Neural crest cell (in vitro differentiated cells): ENCODE measurements at places on chromosomes 5 and 9. TPM values are rescaled to one million over a fixed set of nuclear protein-coding genes. Genes with fewer than 3 reads are reported as not detected.

MARVELD2 gene
- 0.36 and 0.68 TPM in 2 replicates for total RNA-seq

GRCh38 chr5:126403876-126404275 is 19.3 kb upstream of the GRAMD2B start:
- H3K4me1 ChIP-seq: peaks cover 8% of the 10 kb centered on the region
- peaks cover 5% of the 10 kb centered on the region for H3K36me3 ChIP-seq
- H3K27me3 ChIP-seq: no peaks in the 10 kb centered on the region
- peak overlapping the region; percentile 1 for H3K27ac ChIP-seq

GRCh38 chr5:109705596-109705995 is 15.9 kb downstream of the MAN2A1 start:
- H3K4me1 ChIP-seq: peaks cover 6% of the 10 kb centered on the region
- H3K4me3 ChIP-seq: no peak overlapping the region
- H3K36me3 ChIP-seq: peaks cover 11% of the 10 kb centered on the region
- no peaks in the 10 kb centered on the region for H3K27me3 ChIP-seq

PDE6A gene
- not detected in 2 replicates for total RNA-seq

DNA sequence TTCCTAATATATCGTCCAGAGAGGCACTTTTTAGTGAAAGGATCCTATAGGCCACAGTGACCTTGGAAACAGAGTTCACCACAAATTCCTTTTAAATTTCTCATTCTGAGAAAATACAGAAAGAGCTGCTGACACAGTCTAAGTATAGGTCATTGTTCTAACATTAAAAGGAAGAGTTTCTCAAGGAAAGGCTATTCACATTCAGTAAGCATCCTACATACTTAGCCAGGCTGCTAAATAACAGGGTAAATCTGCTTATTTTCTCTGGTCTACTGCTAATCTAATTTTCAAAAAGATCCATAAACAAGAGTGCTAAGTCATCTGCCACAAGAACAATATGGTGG is 313.7 kb downstream of the PDE4D start:
- peak overlapping the region; percentile 5 for H3K27ac ChIP-seq
- DNase-seq: no peak
- peaks cover 33% of the 10 kb centered on the region for H3K4me1 ChIP-seq
- H3K36me3 ChIP-seq: no peaks in the 10 kb centered on the region
- no peaks in the 10 kb centered on the region for H3K27me3 ChIP-seq

DNA sequence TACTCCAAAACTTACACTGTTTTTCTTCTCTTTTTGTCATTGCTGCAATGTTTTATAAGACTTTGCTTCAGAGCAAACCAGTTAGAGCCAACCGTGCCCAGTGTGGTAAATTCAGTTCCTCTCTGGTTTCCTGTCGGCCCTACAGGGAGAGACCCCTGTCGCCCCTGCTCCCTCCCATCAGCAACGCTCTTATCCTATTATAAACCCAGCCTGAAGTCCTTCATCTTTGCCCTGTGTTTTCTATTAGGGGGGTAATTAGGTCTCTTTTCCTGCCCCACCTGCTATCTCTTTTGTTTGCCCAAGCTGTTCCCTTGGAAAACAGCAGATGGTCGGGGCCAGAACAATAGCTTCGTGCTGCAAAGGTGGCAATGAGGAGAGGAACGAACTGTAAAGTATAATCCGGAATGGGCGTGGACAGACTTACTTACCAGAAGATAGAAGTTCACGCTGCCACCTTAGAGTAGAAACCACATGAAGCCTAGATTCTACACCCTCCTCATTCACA is 21.4 kb upstream of the OTULINL start:
- no peaks in the 10 kb centered on the region for H3K27me3 ChIP-seq
- H3K4me3 ChIP-seq: no peak overlapping the region
- no peak overlapping the region for H3K27ac ChIP-seq
- DNase-seq: no peak
- H3K4me1 ChIP-seq: no peaks in the 10 kb centered on the region

FRMD3 gene
- 1.4 and 2.3 TPM in 2 replicates for total RNA-seq

DNA sequence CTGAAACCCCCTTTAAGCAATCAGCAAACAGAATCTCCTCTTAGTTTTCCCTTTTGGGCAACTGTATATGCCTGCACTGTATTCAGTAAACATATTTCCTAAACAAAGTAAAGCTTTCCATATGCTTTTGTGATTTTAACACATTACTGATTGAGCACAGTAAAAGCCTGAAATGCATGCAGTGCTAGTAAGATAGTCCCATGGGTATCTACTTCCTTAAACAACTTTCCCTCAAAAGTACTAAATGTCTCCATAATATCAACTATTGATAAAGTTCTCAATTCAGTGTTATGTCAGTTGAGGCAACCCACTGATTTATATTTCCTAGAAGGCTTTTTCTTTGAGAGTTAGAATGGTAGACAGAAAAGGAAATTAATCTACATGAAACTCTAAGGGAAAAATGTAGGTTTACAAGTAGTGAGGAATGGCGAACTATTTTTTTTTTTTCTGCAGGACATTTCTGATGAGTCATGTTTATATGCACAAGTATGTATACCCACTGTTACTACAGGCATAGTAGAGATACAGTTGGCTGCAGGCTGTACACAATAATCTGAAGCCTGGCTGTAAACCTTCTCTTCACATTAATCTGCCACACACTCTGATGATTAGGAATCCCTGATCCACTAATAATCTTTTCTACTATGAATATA is 31.2 kb upstream of the CEP120 start:
- no peak overlapping the region for H3K27ac ChIP-seq
- peaks cover 13% of the 10 kb centered on the region for H3K4me1 ChIP-seq
- no peak for DNase-seq
- no peaks in the 10 kb centered on the region for H3K27me3 ChIP-seq
- no peak overlapping the region for H3K4me3 ChIP-seq

IL9 gene
- total RNA-seq: not detected in 2 replicates

BTNL3 gene
- total RNA-seq: not detected in 2 replicates

GRCh38 chr9:85237478-85237877 is 504.3 kb downstream of the AGTPBP1 start:
- no peaks in the 10 kb centered on the region for H3K27me3 ChIP-seq
- no peaks in the 10 kb centered on the region for H3K36me3 ChIP-seq
- H3K4me3 ChIP-seq: no peak overlapping the region
- no peak overlapping the region for H3K27ac ChIP-seq
- no peaks in the 10 kb centered on the region for H3K4me1 ChIP-seq

FSTL4 gene
- total RNA-seq: 1.6 and 2.0 TPM in 2 replicates
